ENCODE measurements at places on chromosomes 1 and 21.

GRCh38 chr1:187244623-187245022 lies 415.9 kb downstream of the PLA2G4A start:
- no peak for DNase-seq

- no peak for DNase-seq
Observed at GRCh38 chr1:151175863-151176262, at the start of gene TMOD4. TMOD4 (minus strand) TSS chr1:151175981; CDS start chr1:151174875, 1,106 bp downstream.

GRCh38 chr1:98188774-98189173 lies 267.9 kb upstream of the DPYD start:
- no peak for DNase-seq

DNA sequence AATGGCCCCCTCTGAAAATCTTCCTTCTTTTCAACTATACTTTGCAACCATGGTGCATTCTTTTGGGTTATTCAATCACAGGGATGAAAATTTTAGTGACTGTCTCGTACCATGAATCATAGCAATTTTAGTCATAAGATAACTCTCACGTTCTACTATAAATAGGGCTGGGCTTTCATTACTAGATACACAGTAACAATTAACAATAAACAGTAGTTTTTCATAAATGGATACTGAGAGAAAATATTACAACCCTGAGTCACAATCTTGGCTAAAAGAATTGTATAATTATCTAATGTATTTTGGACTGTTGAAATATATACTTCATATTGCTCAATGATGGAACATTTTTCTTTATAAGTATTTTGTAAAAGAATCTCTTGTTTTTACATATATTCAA lies 96.1 kb downstream of the TEX35 start:
- no peak for DNase-seq

GRCh38 chr1:223114871-223115270 lies 28.2 kb downstream of the TLR5 start:
- no peak for DNase-seq

DNA sequence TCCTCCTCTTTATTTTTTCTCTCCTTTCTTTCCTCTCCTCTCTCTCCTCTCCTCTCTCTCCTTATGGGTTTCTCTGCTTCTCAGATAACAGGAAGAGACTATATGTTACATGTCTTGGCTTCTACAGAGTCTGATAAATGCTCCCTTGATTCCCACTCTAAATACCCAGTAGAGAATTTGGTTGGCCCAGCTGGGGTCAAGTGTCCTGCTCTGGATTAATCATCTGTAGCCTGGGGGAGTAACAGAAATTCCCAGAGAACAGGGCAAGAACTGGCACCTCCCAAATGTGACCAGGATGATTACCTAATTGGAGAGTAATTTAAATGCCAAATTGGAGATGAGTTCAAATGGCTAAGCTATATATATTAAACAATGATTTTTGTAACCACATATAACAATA lies 146.1 kb upstream of the LMO4 start:
- DNase-seq, result no peak

- DNase-seq, result no peak
Observed at GRCh38 chr1:51314974-51315373, 15.4 kb downstream of the TTC39A start.

GRCh38 chr1:200895801-200896530 lies 1.3 kb downstream of the INAVA start:
- no peak for DNase-seq

- DNase-seq, result no peak
Observed at GRCh38 chr1:27292106-27292505, 29.9 kb upstream of the TMEM222 start.

GRCh38 chr1:27099587-27100334 lies 55.2 kb downstream of the SLC9A1 start:
- peak; percentile 73 for DNase-seq

DNA sequence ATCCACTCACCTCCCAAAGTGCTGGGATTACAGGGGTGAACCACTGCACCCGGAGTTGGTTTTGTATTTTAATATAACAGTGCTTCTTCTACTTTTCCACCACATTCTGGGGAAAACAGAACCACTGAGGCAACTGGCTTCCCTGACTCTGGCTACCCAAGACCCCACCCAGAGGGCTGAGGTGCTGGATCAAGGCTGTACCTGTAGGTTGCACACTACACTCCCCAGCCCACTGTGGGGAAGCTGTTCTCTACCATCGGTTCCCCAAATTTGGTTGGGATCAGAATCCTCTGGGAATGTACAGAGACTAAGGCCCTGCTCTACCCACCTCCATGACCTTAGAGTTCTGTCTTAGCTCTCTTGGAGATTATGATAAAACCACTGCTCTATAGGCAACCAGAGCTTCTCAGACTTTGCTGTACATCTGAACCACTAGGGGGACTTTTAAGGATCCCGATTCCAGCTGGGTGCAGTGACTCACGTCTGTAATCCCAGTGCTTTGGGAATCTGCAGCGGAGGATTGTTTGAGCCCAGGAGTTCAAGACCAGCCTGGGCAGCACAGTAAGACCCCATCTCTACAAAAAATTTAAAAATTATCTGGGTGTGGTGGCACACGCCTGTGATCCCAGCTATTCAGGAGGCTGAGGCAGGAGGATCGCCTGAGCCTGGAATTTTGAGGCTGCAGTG lies 51.6 kb downstream of the GNG4 start:
- no peak for DNase-seq

- DNase-seq, result no peak
Observed at GRCh38 chr1:77859248-77859647, 29.2 kb upstream of the NEXN start.

DNA sequence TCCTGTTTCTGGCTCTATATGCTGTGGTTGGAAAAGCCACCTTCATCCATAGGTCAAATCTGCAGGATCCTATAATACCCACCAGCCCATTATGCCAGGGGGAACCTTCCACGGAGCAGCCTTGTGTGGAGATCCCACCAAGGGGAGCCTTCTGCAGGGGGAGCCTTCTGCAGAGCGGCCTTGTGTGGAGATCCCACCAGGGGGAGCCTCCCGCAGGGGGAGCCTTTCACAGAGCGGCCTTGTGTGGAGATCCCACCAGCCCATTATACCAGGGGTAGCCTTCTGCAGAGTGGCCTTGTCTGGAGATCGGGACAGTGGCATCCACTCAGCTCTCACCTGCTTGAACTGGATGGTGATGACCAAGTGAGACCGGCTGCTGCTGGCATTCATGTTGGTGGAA lies 85.3 kb downstream of the SCCPDH start:
- DNase-seq, result no peak

DNA sequence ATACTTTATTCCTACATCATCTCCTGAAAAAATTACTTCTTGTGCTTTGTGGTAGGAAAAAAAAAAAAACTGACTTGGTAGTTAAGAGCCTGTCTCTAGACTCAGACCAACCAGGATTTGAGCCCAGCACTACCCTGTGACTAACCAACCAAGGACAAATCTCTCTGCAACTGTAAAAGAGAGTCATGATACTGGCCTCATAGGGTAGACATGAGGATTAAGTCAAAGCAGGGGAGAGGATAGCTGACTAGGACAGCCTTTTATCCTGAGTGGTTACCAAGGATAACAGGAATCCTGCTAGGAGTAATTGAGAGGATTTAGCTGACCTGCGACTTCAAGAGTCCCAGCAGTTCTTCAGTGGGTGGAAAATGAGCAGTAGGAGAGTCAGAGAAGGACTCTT lies 112.8 kb downstream of the C1orf21 start:
- DNase-seq, result no peak

GRCh38 chr1:39098546-39099250 lies 72.5 kb downstream of the NDUFS5 start:
- peak; percentile 88 for DNase-seq

GRCh38 chr1:233327651-233328141 lies at the start of gene MAP3K21:
MAP3K21 (plus strand) TSS chr1:233327724; CDS start chr1:233328029, 305 bp downstream.
- peak; percentile 69 for DNase-seq

- no peak for DNase-seq
Observed at GRCh38 chr1:192973202-192973601, 86.0 kb downstream of the UCHL5 start.

- peak; percentile 54 for DNase-seq
Observed at GRCh38 chr1:160204526-160205241, 500 bp upstream of the PEA15 start.

- no peak for DNase-seq
Observed at GRCh38 chr1:103497404-103497803, 28.1 kb upstream of the RNPC3 start.

DNA sequence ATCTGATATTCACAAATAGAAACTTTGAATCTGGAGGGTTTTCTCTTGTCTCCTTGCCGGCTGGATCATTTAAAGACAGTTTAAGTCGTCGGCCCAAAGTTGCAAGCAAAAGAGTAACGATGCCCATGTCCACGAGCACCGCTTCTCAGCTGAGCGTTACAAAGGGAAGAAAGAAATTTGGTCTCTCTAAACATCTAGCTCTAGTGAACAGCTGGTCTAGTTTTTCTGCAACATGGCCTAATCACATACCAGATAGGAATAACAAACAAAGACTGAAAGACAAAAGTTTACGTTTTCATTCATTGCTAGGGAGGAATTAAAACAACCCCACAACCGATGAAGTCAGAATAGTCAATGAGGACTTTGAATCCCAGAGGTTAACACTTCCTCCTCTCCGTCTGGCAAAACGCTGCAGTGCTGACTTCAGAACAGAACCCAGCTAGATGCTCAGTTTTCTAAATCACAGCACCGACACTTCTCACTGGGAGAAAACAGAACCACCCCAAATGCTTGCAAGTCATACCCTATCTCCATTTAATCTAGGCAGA lies 69.4 kb downstream of the NTPCR start:
- peak; percentile 14 for DNase-seq

DNA sequence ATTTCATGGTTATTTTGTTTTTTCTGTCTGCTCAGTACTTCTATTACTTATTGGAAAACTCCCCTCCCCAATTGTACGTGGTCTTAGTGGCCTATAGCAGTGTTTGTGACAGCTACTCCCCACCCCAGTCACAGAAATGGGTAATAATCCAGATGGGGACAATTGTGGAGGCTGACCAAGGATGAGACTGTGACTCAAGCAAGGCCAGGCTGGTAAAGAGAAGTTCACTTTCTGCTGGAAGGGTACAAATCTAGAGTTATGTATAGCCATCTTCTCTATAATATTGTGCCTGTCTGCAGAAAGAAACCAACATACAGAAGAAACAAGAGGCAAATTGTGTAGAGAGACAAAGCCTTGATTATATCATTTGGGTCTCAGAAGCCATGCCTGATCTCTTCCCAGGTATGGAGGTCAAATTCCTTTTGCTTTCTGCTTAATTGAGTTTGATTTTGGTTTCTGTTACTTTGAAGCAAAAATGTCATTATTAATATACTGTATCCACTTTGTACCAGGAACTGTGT lies 270.4 kb downstream of the HLX start:
- no peak for DNase-seq

DNA sequence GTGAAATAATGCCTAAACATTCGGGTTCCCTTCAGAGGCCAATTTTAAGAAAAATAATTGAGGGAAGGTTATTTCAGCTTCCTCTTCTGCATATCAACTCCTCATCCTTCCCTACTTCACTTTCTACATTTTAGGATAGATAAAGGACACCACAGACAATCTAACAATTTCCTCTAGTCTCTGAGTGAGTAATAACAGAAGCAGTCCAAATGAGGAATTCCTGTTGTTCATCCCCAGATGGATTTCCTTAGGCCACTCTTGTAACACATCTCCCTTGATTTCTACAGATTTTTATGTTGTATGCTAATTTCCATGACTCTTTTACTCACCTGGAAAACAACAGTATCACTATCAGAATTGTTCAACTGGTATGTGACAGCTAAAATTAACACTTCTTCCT lies 87.7 kb upstream of the LYPLAL1 start:
- DNase-seq, result no peak

DNA sequence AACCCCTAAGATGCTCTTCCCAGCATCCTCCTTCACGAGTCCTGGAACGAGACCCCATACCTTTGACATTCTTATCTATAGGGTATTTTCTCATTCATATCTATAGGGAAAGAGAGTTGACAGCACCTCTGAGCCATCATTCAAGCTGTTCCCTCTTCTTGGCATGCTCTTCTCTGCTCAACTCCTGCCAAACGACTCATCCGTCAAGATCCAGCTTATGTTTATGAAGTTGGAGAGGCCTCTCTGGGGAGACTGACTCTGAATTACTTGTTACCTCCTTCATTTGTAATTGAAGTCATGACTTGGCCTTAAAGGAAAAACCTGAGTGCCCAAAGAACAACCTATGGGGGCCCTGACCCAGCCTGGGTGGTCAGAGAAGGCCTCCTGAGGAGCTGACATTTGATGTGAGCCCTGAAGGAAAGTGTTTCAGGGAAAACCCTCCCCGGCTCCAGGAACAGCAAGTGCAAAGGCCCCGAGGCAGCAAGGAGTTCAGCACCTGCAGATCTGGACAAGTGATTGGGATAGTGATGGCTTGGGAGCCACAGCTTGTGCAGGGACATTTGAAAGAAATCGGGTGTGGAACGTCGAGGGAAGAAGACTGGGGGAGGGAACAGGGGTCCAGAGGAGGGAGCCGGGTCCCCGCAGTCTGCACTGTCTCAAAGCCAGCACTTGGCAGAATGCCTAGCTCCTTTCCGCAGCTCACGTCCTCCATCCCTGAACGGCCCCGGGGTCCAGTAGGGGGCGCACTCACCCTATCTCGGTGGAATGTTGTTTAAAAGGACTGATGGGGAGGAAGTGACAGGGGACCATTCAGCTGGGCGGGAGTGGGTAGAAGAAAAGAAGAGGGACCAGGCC lies 14.0 kb upstream of the CDA start:
- DNase-seq, result peak; percentile 39

Data from retina (tissue), 1 donor.